CD4-positive, alpha-beta T cell treated with Interleukin-10 for 1 hour (primary cell): ENCODE measurements at places on chromosomes 5 and 9.

DNA sequence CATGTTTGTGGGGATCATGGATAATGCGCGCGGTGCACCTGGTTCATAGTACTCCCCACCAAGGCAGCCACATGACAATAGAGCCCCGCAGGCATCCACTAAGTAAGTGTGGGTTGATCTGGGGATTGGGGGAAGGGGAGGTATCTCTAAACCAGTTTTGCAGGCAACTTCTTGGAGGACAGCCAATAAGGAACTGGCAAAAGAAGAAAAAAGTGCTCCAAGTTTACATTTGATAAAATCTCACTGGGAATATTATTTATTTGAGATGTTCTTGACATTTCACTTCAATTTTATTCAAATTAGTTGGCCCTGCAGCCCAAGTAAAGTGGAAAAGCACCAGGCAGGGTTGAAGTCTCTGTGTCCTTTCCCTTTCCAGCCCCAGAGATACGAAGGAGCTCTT lies 8.5 kb downstream of the FBP1 start:
- no peak for DNase-seq

GRCh38 chr9:36827593-36827992 lies 206.5 kb downstream of the PAX5 start:
- DNase-seq = no peak

GRCh38 chr5:30450153-30450552 lies 743.3 kb upstream of the CDH6 start:
- DNase-seq = no peak

GRCh38 chr5:163841-164240 lies 27.5 kb upstream of the LRRC14B start:
- DNase-seq = no peak

- no peak for DNase-seq
Observed at GRCh38 chr9:18542837-18543405, 69.0 kb downstream of the ADAMTSL1 start.

DNA sequence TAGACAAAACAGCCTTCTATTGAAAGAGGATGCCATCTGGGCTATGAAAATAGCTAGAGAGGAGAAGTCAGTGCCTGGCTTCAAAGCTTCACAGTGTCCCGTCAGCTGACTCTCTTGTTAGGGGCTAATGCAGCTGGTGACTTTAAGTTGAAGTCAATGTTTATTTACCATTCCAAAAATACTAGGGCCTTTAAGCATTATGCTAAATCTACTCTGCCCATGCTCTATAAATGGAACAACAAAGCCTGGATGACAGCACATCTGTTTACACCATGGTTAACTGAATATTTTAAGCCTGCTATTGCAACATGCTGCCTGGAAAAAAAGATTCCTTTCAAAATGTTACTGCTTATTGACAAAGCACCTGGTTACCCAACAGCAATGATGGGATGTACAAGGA lies 309.1 kb downstream of the NTRK2 start:
- DNase-seq = no peak
